ENCODE measurements at places on chromosomes 1 and 21. TPM values are rescaled to one million over a fixed set of nuclear protein-coding genes. Genes with fewer than 3 reads are reported as not detected.

The C1QTNF12 gene
- 1.4 TPM for total RNA-seq

The FAM163A gene
- not detected for total RNA-seq

The PAX7 gene
- total RNA-seq, result not detected

The ICOSLG gene
- total RNA-seq, result 4.9 TPM

The SEC22B gene
- 28.1 TPM for total RNA-seq

DNA sequence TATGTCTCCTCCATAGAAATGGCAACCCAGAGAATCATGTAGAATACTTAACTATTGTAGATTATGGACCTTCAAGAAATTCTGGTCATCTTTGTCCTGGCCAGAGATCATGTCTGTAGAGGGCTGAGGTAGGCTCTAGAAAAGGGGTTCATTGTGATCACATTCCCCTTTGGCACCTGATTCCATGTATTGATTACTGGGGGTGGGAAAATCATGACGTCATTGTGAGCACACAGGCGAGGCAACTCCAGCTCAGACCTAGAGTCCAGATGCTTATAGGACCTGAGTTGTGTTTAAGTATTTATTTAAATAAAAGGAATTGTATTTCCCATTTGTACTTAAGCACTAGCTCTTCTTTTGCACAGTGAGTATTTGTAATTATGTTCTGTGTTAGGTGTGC, 93.1 kb downstream of the OSBPL9 start:
- H3K27ac ChIP-seq, result no peak overlapping the region
- H3K36me3 ChIP-seq, result peaks cover 3% of the 10 kb centered on the region
- no peaks in the 10 kb centered on the region for H3K27me3 ChIP-seq
- no peak overlapping the region for H3K4me3 ChIP-seq
- H3K4me1 ChIP-seq, result peaks cover 5% of the 10 kb centered on the region
- DNase-seq, result no peak

DNA sequence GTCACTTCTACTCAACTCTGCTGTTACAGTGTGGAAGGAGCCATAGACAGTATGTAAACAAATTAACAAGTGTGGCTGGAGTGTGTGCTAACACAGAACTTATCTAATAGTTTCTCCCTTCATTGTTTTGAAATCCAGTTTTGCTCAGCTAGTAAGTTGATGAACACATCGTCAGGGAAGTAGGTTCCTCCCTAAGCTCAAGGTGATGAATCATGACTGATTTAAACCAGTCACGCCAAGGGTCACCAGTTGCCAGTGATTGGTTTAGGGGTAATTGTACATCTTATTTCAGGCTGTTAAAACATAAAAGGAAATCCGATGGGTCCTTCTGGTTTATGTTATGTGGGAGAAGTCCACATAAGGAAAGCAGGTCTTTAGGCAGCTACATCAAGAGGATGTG, 97.0 kb upstream of the CHODL start:
- H3K36me3 ChIP-seq, result no peaks in the 10 kb centered on the region
- H3K4me1 ChIP-seq, result no peaks in the 10 kb centered on the region
- H3K27ac ChIP-seq, result no peak overlapping the region
- DNase-seq, result no peak
- H3K4me3 ChIP-seq, result no peak overlapping the region
- no peaks in the 10 kb centered on the region for H3K27me3 ChIP-seq

All from activated CD4-positive, alpha-beta T cell treated with anti-CD3 and anti-CD28 coated beads, Interleukin-2, amount 10 ng/mL, durations not matched to agents 7 days and 5 days (primary cell).